ENCODE measurements at places on chromosomes 2 and 18. TPM values are rescaled to one million over a fixed set of nuclear protein-coding genes. Genes with fewer than 3 reads are reported as not detected.

ATRAID gene
- 176 TPM for polyA plus RNA-seq

VWC2L gene
- polyA plus RNA-seq, result 0.29 TPM

EHD3 gene
- 14.9 TPM for polyA plus RNA-seq

CMPK2 gene
- polyA plus RNA-seq, result 5.9 TPM

BAZ2B gene
- 14.7 TPM for polyA plus RNA-seq

LOXHD1 gene
- not detected for polyA plus RNA-seq

C2orf66 gene
- not detected for polyA plus RNA-seq

FEV gene
- 5.9 TPM for polyA plus RNA-seq

MYO7B gene
- polyA plus RNA-seq, result 0.46 TPM

M1AP gene
- polyA plus RNA-seq, result 0.19 TPM

ZFP36L2 gene
- 16.1 TPM for polyA plus RNA-seq

STON1 gene
- 0.95 TPM for polyA plus RNA-seq

MC4R gene
- polyA plus RNA-seq, result not detected

NYAP2 gene
- 0.20 TPM for polyA plus RNA-seq

HOXD4 gene
- polyA plus RNA-seq, result not detected

SLC38A11 gene
- polyA plus RNA-seq, result 1.7 TPM

FNDC4 gene
- polyA plus RNA-seq, result 23.0 TPM

ASIC4 gene
- polyA plus RNA-seq, result 1.2 TPM

YIPF4 gene
- polyA plus RNA-seq, result 15.4 TPM

LTBP1 gene
- polyA plus RNA-seq, result 9.8 TPM

DES gene
- 9.7 TPM for polyA plus RNA-seq

LIMS3 gene
- not detected for polyA plus RNA-seq

HRH4 gene
- polyA plus RNA-seq, result not detected

UGT1A6 gene
- not detected for polyA plus RNA-seq

TLK1 gene
- polyA plus RNA-seq, result 7.4 TPM

MC5R gene
- polyA plus RNA-seq, result not detected

CDH19 gene
- 0.68 TPM for polyA plus RNA-seq

UGT1A10 gene
- not detected for polyA plus RNA-seq

FAM237A gene
- not detected for polyA plus RNA-seq

GPC1 gene
- polyA plus RNA-seq, result 52.7 TPM

KCTD18 gene
- polyA plus RNA-seq, result 5.6 TPM

MOB4 gene
- 8.0 TPM for polyA plus RNA-seq

PAX3 gene
- polyA plus RNA-seq, result not detected

CCDC138 gene
- polyA plus RNA-seq, result 1.7 TPM

IKZF2 gene
- polyA plus RNA-seq, result 1.3 TPM

BOK gene
- 76.1 TPM for polyA plus RNA-seq

MOGAT1 gene
- not detected for polyA plus RNA-seq

AAK1 gene
- polyA plus RNA-seq, result 13.9 TPM

CRYGC gene
- polyA plus RNA-seq, result not detected

INHA gene
- 0.37 TPM for polyA plus RNA-seq

Measured in brain (organoid and tissue), 16 donors.